ENCODE measurements at places on chromosomes 3 and 15.

GRCh38 chr15:66909381-66909890 lies 156.0 kb upstream of the SMAD3 start:
- no peak for DNase-seq

- no peak for DNase-seq
These were observed 152.9 kb downstream of the IGF1R start for GRCh38 chr15:98801234-98801561.

GRCh38 chr3:2655229-2655701 lies 454.9 kb downstream of the IL5RA start:
- no peak for DNase-seq

DNA sequence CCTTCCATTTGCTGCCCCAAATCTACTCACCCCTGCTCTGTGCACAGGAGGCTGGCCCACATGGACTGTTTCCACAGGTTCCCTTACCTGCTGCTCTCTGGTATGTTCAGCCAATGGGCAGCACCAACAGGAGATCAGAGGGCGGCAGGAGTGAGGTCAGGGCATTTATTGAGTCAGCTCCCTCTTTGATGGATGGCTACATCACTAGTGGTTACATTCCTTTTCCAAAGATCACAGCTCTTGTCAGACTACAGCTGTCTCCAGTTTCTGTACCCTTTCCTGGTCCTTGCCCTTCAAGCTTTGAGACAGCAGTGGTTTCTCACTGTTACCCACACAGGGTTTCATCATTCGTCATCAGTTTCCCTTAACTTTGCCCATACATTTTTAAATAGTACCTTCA lies 325.1 kb downstream of the SUCLG2 start:
- DNase-seq, result no peak

- no peak for DNase-seq
These were observed 34.9 kb upstream of the NRROS start for GRCh38 chr3:196604548-196604947.

GRCh38 chr3:81087607-81088006 lies 673.8 kb downstream of the GBE1 start:
- no peak for DNase-seq

DNA sequence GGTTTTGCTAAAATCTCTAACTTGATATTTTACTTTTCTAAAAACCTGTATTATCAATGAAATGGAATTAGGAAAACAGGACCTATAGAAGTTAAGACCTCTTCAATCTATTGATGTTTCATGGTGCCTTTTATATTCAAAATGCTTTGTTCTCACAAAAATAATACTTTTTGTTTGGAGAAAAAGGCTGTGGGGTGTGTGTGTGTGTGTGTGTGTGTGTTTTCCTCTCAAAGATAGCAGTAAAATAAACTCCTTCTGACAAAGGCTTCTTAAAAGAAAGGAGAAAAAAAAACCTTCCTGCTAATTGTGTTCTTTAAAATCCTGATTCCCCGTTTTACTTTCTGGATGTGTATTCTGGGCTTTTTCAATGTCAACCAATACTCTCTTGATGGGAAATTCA lies 54.5 kb downstream of the RBM6 start:
- DNase-seq, result no peak

DNA sequence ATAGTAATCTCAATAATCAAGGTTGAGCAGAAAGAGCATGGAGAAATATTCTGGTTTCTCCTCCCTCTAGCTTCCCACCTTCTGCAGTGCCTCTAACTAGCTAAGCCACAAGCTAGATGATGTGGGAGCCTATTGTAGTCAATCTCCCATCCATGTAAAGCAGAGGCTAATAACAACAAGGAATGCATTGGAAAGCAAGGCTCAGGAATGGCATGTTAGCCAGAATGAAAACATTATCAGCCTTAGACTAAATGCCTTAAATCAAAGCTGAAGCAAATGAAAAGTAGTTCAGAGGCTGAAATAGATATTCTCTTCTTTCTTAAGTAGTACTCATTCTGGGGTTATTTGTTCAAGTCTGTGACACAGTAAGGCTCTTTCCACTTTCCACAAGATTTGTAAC lies 350.3 kb upstream of the DPPA4 start:
- DNase-seq, result no peak

GRCh38 chr3:33474896-33475295 lies 34.7 kb upstream of the UBP1 start:
- no peak for DNase-seq

DNA sequence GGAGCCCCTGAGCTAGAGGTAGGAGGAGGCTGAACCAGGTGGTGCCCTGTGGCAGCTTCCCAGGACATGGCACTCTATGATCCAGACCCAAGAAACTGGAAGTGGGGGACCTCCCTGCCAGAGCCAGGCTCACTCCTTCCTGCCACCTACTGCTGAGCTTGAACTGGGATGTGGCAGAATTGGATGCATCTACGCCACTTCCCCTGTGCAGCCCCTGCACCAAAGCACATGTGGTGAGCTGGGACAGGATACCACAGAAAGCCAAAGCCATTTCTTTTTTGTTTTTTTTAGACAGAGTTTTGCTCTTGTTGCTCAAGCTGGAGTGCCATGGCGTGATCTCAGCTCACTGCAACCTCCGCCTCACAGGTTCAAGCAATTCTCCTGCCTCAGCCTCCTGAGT lies 518.0 kb upstream of the PPP2R3A start:
- DNase-seq, result no peak

DNA sequence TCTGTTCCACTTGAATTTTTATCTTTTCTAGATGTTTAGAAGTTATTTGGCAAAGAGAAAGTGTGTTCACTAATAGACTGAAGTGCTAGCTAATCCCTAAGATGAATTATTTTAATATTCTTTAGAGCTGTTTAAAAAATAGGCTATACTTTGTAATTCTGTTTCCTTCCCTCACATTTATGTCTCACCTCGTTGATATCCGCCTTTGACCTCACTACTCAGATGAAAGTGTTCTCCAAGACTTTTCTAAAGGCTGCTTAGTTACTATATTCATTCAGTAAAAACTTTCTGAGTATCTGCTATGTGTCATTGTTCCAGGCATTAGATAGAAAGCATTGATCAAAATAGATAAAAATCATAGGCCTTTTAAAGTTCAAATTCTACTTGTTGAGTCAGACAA lies 38.3 kb downstream of the HMG20A start:
- DNase-seq, result no peak
